8988T (cell line): ENCODE measurements at places on chromosomes 6 and 20.

GRCh38 chr6:33294086-33294823, 4.5 kb downstream of the RGL2 start:
- no peak for DNase-seq

DNA sequence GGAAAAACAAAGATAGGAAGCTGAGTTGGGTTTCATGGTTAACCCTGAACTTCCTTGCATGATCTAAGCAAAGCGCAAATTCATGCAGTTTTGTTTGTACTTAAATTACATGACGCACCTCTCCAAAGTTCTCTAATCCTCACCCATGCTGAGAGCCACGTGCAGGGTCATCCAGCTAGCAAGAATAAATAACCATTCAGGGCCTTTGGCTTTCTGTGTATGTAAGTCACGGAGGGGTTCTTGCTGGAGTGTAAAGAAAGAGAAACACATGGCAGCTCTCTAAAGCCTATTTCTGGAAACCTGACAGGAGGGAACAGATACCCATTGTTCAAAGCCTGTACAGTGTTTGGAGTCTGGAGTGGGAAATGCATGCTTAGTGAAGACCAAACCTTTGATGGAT, 171.7 kb upstream of the CCN2 start:
- no peak for DNase-seq

- DNase-seq = no peak
Measured at GRCh38 chr6:116170358-116171057, 44.6 kb upstream of the COL10A1 start.

- no peak for DNase-seq
Measured at GRCh38 chr6:163083141-163083540, 331.4 kb upstream of the QKI start.

GRCh38 chr6:53603386-53604116, 58.6 kb upstream of the GCLC start:
- DNase-seq = no peak

GRCh38 chr6:42021847-42022754, 28.2 kb upstream of the TAF8 start:
- no peak for DNase-seq

DNA sequence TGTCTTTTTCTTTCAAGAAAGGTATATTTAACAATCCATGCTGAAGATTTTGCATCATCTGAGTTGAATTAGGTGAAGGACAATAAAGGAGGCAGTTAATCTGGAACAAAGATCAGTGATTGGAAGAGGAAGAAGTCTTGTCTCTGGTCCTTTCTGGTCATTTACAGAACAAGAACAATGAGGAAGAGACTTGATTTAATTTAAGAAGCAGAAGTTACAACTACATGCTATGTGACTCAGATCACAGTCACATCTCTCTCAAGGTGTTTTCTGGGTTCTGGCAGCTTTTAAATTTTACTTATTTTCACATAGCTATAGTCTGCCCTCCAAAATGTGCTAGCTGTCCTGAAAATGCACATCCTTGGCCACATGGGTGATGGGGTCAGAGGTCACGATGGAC, 53.5 kb upstream of the DEK start:
- no peak for DNase-seq

DNA sequence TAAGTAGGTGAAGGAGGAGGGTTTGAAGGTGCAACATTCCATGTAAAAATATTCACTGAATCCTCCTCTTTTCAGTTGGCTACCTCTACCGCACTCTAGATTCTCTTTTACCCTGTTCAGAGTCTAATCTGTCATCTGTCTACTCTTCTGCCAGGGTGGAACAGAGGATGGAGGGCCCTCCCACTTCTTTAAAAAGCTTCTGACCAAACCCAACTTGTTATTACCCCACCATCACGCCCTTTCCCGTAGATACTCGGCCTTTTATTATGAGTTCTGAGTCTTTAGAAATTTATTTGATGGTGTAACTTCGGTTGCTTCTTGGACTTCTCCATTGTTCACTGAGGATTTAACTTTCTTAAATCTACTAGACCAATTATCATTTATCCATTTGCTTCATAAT, 11.7 kb downstream of the STX11 start:
- no peak for DNase-seq

DNA sequence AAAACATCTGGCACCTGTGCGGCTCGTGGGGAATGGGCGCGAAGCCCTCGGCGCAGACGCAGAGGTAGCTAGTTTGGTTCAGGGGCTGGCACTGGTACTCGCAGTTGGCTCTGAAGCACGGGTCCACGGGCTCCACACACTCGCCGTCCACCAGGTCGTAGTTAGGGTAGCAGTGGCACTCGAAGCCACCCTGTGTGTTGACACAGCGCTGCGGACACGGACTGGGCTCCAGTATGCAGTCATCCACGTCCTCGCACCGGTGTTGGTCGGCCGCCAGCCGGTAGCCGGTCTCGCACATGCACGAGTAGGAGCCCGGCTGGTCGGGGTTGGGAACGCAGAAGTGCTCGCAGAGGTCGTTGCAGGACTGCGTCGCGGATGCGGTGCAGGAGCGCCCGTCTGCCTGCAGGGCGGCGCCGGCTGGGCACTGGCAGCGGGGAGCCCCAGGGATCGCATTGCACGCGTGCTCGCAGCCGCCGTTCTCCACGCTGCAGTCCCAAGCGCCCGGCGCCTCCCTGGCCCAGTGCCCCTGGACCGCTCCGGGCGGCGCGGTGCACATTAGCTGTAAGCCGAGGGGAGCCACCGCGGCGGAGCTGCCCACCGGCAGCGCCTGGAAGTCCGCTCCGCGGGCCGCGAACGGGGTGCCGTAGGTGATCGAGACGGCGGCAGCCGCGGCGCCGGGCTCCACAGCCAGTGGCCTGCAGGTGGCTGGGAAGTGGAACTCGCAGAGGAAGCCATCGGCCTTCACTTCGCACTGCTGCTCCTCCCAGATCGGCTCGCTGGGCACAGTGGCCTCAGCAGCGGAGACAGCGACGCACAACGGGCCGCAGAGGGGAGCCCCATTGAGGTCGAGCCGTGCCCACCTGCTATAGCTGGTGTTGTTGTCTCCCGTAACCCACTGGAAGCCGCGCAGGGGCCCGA, 930 bp downstream of the THBD start:
- peak; percentile 43 for DNase-seq

GRCh38 chr6:123064038-123064437, 68.0 kb downstream of the CLVS2 start:
- DNase-seq = no peak

DNA sequence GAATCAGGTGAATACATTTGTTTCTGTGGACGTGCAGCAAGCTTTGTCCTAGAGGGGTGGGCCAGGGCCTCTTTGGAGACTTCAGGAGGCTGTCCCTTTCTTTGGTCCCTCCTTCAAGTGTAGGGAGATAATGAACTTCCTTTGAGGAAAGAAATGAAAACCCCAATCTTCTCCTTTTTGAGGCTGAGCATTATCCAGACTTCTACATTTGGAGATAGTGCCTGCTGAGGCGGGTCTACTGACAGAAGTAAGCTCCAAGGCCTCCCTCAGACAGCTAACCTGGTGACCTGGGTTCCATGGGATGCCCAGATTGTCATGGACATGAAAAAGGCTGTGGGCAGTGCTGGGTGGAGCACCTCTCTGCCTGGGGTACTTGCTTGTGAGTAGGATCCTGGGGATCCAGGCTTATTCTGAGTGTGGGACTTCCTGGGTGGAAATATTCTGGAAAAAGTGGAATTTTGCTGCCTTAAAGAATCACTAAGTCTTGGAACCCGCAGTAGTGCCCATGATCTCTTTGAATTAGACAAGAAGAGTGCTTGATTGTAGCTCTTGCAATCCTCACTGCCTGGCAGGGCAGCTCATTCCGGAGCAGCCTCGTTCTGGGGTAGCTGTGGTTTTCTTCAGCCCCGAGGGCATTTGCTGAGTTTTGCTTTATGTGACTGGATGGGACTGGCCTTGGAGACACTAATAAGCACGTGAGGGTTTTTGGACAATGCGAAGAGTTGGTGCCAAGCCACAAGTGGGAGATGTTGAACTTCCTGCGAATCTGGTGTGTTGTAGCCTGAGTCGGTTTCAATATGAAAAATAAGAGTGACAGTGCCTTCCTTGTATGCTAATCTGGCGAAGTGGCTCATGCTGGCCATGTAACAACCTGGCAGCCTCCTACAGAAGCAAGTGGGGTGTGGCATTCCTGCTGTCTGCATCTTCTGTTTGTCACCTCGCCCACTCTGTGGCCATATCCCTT, 28.1 kb downstream of the SNRNP48 start:
- DNase-seq = no peak

- DNase-seq = no peak
Measured at GRCh38 chr6:134058622-134059366, 6.4 kb upstream of the SLC2A12 start.

DNA sequence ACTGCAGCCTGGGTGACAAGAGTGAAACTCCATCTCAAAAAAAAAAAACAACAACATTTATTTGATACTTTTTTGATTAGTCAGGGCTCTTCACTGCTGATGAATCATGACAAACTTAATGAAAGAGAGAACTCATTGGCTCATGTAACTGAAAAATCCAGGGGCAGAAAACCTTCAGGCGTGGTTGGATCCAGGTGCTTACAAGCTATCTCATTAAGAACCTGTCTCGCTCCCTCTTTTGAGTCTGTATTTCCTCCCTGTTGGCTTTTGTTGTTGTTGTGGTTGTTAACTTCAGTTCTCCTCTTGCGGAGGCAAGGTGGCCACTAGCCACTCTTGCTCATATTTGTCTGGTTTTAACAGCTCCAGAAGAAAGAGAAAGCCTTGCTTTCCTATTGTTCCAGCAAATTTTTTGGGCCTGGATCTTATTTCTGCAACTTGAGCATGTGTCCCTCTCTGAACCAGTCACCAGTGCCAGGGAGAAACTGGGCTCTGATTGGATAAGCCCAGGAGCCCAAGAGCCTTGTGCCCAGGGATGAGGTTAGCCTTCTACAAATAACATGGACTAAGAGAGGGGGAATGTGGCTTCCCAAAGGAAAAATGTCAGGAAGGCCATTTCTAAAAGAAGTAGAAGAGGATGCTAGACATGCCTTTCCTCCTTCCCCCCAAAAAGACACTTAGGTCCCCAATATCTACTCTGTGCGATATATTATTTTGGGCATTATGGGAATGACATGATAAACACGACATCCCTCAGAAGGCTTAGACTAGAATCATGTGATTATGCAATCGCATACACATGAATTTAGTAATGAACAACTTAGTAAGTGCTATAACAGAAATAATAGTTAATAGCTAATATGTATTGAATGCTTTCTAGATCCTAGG, 64.5 kb downstream of the PHACTR2 start:
- DNase-seq = no peak

GRCh38 chr6:148222846-148223245, 119.8 kb upstream of the SASH1 start:
- DNase-seq = no peak

GRCh38 chr6:151216804-151217203, 23.0 kb upstream of the AKAP12 start:
- no peak for DNase-seq

DNA sequence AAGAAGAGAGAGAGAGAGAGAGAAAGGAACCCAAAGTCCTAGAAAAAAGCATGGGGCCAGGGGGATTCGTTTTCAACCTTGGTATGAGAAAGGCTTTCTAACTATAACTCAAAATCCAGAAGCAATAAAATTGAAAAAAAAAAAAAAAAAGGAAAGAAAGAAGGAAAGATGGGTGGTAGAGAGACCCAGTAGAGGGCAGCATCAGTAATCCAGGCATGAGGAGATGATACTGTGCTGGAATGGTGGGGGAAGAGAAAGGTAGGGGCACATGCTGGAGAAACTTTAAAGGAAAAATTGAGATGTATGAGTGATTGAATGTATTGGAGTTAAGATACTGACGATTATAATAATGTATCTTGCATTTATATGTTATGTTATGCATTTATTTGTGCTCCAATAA, 1040.7 kb upstream of the FLRT3 start:
- no peak for DNase-seq

DNA sequence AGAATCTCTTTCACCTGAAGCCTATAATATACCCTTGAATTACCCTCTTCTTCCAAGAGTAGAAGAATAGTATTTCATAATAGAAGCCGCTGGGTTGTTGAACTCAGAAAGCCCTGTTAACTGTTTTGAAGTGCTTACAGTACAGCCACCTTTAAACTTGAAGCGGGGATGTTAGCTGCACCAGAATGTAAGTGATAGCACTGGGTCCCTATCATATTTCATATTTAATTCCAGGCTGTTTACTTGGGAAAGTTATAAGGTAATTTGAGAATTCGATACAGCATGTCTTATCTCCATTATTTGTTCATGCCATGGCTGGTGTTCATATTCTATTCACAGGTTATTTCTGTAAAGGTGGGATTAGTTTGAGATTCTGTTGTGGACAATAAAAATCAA, 63.5 kb upstream of the VSTM2L start:
- no peak for DNase-seq

DNA sequence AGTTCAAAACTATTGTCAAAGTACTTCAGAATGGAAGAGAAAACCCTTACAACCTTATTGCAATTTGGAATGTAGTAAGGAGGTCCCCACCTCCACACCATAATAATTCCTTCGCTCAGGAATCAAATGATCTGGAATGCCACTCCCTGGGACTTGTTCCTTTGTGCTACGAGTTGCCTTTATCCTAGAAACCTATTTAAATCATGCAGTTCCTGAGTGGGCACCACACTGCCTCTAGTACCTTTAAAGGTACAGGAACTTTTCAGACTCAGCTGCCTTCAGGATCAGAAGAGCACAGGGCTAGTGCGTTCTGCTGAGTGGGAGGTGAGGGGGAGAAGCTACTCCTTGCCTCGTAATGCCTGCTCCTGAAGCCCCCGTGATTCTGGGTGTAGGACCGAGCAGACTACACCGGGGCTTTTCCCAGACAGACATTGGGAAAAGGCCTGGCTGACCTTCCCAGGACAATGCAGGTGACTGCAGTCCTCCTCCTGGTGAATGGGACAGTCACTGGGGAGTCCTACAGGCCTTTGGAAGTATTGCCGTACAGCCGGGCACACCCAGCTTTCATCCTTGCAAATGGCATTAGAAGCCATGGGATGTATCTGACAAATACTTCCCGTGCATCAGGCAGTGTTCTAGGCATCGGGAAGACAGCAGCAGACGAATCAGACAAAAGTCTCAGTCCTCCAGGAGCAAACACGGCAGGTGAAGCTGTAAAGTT, 11.8 kb upstream of the TUBB2B start:
- no peak for DNase-seq

DNA sequence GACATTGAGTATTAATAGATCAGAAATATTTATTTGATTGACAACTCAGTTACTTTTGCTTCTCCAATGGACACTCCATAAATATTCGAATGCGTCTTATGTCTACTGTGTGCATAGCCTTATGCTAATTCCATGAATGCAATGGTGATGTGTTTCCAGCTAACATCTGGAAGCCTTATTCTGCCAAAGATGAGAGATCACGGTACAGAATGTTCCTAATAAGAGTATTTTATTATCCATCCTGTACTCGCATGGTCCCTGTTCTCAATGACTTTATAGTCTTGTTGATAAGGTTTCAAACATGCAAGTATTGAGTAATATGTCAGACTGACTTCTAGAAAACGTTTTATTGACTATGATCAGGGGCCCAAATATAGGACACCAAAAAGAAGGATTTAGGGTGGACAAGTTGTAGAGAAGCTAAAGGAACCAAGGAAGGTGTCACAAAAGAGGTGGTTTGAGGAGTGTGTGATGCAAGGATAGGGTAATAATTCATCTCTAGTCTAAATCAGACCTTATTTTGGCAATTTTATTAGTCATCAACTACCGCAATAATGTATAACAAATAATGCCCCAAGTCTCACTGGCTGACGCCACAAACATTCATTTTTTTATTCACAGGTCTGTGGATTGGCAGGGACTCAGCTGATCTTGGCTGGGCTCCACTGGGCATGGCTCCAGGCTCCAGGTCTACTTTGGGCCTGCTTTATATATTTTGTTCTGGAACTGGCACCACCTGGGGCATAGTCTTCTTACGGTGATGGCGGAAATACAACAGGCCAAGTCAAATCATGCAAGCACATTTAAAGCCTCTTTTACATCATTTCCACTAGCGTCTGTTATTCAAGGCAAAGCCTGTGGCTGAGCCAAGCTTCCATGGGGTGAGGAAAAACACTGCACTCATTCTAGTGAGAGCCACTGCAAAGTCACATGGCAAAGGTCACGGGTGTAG, 24.5 kb upstream of the CD83 start:
- DNase-seq = no peak
